ENCODE measurements at places on chromosomes 5 and 9.

DNA sequence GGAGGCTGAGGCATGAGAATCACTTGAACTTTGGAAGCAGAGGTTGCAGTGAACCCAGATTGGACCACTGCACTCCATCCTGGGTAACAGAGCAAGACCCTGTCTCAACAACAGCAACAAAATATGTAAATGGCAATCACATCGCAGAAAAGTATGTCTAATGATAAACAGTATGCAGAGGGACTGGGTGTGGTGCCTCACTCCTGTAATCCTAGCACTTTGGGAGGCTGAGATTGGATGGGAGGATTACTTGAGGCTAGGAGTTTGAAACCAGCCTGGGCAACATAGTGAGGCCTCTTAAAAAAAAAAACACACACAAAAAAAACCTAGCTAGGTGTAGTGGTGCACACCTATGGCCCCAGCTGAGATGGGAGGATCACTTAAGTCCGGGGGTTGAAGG is 40.3 kb downstream of the HSDL2 start:
- DNase-seq: no peak

GRCh38 chr9:129403779-129404620 is 216.9 kb downstream of the C9orf50 start:
- no peak for DNase-seq

DNA sequence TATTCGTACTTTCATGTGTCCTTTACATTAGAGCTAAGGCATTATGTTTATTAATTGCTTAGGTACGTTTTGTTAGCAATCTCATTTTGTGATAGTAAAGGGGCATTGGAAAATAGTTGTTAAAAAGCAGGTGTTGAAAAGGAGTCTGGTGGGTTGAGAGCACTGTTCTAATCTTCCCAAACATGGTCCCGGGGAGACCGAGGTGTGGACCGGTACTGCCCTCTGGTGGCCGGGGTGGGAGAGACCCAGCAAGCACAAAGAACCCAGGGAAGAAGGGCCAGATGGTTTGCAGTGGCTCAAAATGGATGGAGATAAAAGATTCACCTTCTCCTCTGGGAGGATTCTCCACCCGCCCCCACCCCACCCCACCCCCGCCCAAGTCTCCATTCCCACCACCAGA is 26.1 kb downstream of the IDNK start:
- peak; percentile 65 for DNase-seq

GRCh38 chr5:167993771-167994170 is 297.7 kb upstream of the WWC1 start:
- no peak for DNase-seq

DNA sequence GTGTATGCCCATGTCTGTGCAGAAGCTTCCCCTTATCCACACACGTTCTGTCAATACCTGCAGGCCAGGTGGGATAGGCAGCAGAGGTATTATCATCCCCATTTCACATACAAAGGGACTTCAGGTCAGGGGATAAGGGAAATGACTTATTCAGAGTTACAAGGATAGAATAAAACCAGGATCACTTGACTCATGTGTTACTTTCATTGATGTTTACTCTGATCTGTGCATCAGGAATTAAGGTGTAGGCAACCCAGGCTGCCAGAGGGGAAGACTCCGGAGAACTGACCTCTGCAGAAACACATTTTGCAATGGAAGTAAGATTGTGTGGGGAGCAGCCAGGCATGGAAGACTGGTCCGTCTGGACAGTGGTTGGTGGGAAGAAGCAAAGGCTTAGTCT is 74.2 kb upstream of the FSTL4 start:
- no peak for DNase-seq

GRCh38 chr5:11046160-11046559 is 285.1 kb upstream of the DAP start:
- DNase-seq: no peak

GRCh38 chr9:77848897-77849296 is 182.7 kb downstream of the GNAQ start:
- no peak for DNase-seq

DNA sequence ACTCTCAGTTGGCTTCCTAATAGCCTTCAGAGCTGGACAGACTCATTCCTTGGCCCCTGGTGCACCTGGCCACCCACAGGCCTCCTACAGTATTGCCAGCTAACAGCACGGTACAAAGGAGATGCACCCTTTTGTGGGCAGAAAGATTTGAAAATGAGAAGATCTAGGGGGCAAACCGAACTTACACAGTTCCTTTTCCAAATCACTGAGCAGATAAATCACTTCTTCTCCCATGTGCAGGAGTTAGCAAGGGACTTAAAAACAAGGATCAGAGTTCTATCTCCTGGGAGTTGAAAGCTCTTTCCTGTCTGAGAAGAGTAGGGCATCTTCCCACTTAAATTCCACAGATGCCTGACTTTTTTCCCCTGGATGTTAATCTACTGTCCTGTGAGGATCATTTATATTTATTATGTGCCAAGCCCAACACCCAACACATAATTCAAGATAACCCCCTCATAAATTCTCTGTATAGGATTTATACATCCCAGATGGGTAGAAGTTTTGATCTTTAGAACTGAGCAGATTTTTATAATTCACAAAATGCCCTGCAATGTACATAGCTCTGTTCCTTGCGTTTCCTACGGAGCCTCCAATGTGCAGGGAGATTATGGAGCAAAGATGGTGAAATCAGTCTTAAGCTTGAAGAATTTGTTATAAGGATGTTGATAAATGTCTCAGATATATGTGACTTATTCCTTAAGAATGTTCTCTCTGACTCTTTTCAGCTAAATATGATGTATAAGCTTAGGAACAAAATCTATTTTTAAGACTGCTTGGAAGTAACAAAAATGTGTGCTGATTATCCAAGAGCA is 207.2 kb upstream of the DAPK1 start:
- no peak for DNase-seq

DNA sequence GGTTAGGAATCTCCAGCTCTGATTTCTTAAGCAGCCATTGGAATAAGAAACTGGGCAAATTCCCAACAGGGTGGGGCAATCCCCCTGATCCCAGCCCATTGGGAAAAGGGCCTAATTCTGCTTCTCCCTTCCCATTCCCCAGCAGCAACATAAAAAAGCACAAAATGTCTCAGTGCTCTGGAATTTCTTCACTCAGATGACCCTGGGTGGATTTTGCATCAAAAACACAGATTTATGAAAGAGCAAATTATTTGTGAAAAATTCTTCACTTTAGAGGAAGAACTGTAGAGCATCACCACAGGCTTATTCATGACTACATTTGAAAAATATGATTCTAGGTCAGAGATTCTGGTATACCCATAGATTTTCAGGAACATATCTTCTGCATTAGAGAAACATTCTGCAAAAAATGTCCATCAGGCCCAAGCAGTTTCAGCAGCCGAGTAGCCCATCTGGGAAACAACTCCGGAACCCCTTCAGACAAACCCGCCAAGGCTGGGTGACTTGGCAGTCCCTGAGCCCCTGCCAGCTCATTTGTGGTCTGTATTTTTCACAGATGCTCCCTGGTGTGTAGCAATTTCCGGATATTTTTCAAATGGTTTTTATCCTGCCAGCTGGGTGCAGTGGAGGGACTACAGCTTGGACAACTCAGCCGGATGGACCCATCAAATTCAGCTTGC is 102.1 kb upstream of the RANBP3L start:
- DNase-seq: no peak

- DNase-seq: no peak
Observed at GRCh38 chr5:119218830-119219782, 136.7 kb upstream of the TNFAIP8 start.

- no peak for DNase-seq
Observed at GRCh38 chr5:4572311-4573100, 567.6 kb upstream of the ADAMTS16 start.

DNA sequence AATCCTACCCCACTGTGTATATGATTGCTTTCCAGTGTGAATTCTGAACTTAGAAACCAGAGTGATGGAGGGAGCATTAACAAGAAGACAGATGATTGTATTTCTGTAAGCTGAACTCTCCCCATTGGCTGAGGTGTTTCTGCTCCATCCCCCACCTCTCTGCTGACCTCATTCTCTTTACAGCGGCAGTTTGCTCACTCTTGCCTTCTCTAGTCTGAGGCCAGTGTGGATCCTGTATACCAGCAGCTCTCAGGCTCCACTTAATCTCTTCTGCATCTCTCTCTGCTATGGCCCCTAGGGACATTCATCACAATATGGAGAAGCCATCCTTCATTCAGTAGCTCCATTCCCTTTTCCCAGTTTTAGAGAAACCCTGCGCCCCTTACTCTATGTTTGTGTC is 358.8 kb downstream of the MAN2A1 start:
- no peak for DNase-seq

- DNase-seq: no peak
Observed at GRCh38 chr5:142152384-142152732, 43.8 kb downstream of the NDFIP1 start.

GRCh38 chr5:116473706-116474105 is 100.9 kb downstream of the SEMA6A start:
- DNase-seq: no peak

GRCh38 chr5:136166909-136167308 is 26.1 kb downstream of the SMIM32 start:
- no peak for DNase-seq

GRCh38 chr5:174402222-174402812 is 322.1 kb upstream of the MSX2 start:
- no peak for DNase-seq

DNA sequence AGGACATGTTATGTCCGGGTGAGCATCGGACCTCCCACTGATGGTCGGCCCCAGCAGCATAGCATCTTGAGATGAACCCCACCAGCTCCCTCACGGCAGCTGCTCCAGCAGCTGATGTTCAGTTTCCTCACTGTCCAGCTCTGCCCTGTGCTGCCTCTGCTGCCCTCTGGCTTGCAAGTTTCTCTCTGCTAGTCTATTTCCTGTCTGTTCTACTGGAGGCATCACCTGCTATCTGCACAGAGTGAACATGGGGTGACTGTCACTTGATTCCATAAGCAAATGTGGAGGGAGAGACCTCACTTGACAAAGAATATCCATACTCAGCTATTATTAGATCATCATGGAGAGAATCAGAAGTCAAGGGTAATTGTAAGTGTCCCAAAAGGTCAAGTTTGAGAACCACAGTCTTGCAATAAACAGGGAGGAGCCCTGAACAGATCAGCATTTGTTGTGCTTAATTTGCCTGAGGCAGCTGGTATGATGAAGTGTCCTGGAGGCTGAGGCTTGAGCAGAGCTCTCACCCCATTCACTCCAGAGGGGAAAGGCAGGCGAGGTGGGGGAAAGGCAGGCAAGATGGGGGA is 702.8 kb downstream of the SEMA5A start:
- no peak for DNase-seq

GRCh38 chr5:136694258-136694657 is 328.9 kb upstream of the TRPC7 start:
- no peak for DNase-seq

DNA sequence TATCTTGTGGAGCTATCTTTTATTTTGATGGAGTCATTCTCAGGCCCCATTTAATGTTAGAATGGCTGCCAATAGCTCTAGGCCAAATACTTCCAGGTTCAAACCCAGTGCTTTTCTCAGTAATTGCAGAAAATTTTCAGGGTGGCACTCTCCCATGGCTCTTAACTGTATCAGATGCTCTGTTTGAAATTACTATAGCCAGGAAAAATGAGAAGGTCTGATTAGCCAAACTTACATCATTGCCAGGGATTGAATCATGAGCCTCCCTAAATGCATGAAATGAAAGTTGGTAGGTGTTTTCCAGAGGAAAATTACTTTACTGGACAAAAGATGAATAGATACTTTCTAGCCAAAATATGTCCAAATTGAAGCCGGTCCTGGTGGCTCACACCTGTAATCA is 404.8 kb downstream of the MAT2B start:
- no peak for DNase-seq

- DNase-seq: no peak
Observed at GRCh38 chr5:150710165-150710564, 9.3 kb upstream of the RBM22 start.

DNA sequence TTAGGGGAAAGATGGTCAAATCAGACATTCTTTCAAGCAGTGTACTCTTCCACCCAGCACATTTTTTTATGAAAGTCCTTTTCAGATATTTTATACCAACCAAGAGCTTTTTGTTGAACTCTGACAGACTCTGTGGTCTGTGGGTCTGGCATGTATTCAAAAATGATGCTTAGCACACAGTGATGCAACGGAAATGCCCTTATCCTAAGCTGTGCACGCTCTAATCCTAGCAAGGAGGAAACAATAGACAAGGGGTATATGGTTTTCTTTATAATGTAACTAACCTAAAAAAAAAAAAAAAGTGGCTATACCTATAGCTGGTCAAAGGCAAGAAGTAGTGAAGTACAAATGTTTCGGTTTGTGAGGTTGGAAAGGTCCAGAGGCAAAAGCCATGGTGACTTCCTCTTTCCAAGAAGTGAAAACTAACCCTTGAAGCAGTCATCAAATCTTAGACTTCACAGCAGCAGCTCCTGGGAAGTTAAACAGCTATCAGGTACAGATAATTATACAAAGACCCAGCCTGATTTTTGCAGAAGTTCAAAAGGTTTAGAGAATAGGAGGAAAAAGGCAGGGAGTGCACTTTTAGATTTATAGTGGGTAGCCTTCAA is 82.5 kb downstream of the SEMA6A start:
- no peak for DNase-seq

- no peak for DNase-seq
Observed at GRCh38 chr5:124858612-124859011, 112.2 kb upstream of the ZNF608 start.

DNA sequence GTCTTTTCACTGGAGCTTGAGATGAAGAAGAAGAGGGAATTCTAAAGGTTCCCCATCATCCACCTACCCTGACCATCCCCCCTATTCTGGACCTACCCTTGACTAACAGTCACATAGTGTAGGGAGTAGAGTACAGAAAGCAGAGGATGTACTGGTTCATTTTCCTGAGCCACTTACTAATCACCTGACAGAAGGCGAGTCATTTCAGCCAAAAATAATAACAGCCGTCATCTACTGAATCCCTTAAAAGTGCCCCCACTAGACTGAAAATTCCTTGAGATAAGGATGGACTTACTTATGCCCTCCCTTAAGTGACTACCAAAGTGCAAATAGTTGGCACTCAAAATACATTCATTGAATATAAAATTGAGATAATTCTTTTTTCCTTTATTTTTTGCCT is 112.2 kb downstream of the FOXD1 start:
- no peak for DNase-seq

DNA sequence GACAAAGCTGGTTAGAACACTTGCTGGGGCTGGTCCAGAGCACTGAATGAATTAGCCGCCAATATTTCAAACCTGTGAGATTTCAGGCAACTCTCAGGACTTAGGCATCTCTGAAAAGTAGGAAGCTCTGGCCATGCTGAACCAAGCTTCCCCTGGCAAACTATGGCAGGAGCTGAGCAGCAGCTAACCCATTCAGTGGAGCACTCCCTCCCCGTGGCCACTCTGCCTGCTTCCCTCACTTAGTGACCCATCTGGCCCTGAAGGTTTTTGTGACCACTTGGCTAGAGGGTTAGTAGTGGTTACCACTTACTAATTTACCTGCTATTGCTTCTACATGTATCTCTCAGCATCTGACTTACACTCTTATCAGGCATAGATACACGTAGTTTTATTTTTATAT is 25.5 kb downstream of the FOXI1 start:
- no peak for DNase-seq

GRCh38 chr5:109959652-109960051 is 269.9 kb downstream of the MAN2A1 start:
- DNase-seq: no peak

- DNase-seq: no peak
Observed at GRCh38 chr5:172719211-172719610, 51.8 kb downstream of the DUSP1 start.

GRCh38 chr5:172911976-172912375 is 47.2 kb upstream of the RPL26L1 start:
- no peak for DNase-seq

GRCh38 chr5:24643156-24643555 is 1.6 kb downstream of the CDH10 start:
- DNase-seq: no peak

- DNase-seq: no peak
Observed at GRCh38 chr9:101465326-101465915, 29.8 kb upstream of the ALDOB start.

Measured in CD8-positive, alpha-beta memory T cell (primary cell).